ENCODE measurements at places on chromosomes 12 and 14. TPM values are rescaled to one million over a fixed set of nuclear protein-coding genes. Genes with fewer than 3 reads are reported as not detected.
A peak's percentile ranks its signal among the peaks of the same experiment; 100 is the strongest.

DNA sequence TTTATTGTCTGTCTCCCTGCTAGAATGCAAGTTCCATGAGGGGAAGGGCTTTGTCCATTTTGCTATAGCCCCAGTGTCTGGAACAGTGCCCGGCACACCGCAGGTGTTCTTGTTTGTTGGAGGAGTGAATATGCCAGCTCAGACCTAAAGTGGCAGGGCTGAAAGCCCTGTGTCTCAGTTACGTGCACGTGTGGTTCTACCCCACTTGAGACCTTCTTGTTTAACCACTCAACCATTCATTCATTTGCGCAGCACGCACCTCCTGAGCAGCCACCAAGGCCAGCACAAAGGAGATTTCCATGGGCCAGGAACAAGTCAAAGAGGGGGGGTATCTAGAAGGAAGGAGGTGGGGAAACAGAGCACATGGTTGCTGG is 338.0 kb upstream of the FKBP4 start:
- no peaks in the 10 kb centered on the region for H3K36me3 ChIP-seq
- no peak overlapping the region for H3K27ac ChIP-seq
- H3K4me3 ChIP-seq: no peak overlapping the region

TMEM229B gene
- 38.4 TPM for total RNA-seq

- no peak overlapping the region for H3K27ac ChIP-seq
- no peaks in the 10 kb centered on the region for H3K4me1 ChIP-seq
- no peaks in the 10 kb centered on the region for H3K36me3 ChIP-seq
- DNase-seq: no peak
- no peaks in the 10 kb centered on the region for H3K27me3 ChIP-seq
- no peak overlapping the region for H3K4me3 ChIP-seq
These were observed 123.2 kb downstream of the PELI2 start for GRCh38 chr14:56241461-56241860.

TMEM132C gene
- not detected for total RNA-seq

DNA sequence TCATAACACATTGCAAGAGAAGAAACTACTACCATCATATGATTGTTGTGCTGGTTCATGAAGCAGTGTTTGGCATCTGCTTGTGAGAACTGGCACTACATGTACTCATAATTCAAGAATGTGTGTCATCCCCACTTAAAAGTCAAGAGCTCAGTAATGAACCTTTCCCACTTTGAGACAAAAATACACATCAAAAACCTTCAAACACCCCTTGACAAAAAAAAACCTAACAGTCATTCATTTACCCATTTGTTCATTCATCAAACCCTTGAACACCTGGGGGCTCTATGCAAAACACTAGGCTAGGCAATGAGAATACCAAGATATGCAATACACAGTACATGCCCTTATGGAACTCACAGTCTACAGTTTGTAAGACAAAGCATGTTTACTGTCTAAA is 40.0 kb downstream of the KIF21A start:
- H3K27ac ChIP-seq: no peak overlapping the region
- H3K36me3 ChIP-seq: no peaks in the 10 kb centered on the region
- H3K27me3 ChIP-seq: no peaks in the 10 kb centered on the region

GRCh38 chr12:75922944-75923642 is 108.5 kb downstream of the PHLDA1 start:
- no peaks in the 10 kb centered on the region for H3K4me1 ChIP-seq
- no peak overlapping the region for H3K4me3 ChIP-seq
- H3K36me3 ChIP-seq: no peaks in the 10 kb centered on the region
- peaks cover 2% of the 10 kb centered on the region for H3K27me3 ChIP-seq
- no peak for DNase-seq
- H3K27ac ChIP-seq: no peak overlapping the region

SPIC gene
- not detected for total RNA-seq

DNA sequence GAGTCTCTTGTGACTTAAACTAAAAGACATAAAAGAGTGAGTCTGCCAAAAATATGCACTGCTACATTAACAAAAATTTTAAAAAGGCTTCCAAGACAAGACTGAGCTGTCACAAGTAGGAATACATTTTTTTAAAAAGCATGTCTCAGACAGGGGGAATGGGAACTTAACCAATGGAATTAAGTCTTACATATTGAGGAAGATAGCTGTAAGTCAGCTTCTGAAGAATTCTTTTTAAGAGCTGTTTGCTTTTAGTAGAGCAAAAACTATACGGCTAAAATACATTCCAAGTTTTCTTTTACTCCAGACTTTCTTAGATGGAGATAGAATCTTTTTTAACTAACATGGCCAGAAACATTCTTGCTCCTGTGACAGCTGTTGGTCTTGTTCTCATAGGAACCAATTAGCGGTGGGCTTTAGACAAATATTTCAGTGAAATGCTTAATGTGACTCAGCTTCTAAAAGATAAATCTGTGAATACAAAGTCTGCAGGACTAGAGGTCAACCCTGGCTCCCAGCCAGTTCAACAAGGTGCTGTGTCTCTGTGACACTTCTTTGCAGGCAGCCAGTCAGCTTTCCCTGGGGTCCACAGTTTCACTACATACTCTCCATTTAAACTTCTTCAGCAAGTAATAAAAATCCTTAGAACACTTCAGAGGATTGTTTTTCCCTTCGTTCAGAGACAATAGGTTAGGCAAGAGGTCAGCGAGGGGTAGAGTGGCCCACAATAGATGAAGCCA is 187.6 kb downstream of the NAV3 start:
- no peaks in the 10 kb centered on the region for H3K27me3 ChIP-seq
- no peak for DNase-seq
- no peaks in the 10 kb centered on the region for H3K4me1 ChIP-seq
- no peak overlapping the region for H3K27ac ChIP-seq
- H3K36me3 ChIP-seq: no peaks in the 10 kb centered on the region

- H3K27ac ChIP-seq: no peak overlapping the region
- H3K4me1 ChIP-seq: no peaks in the 10 kb centered on the region
- peaks cover 6% of the 10 kb centered on the region for H3K36me3 ChIP-seq
- DNase-seq: no peak
- H3K27me3 ChIP-seq: no peaks in the 10 kb centered on the region
These were observed 10.9 kb upstream of the ZNF740 start for GRCh38 chr12:53169644-53170043.

GRCh38 chr14:98868866-98869265 is 403.1 kb downstream of the BCL11B start:
- H3K27me3 ChIP-seq: no peaks in the 10 kb centered on the region
- no peaks in the 10 kb centered on the region for H3K36me3 ChIP-seq
- no peak overlapping the region for H3K27ac ChIP-seq

CIT gene
- 4.5 TPM for total RNA-seq

REM2 gene
- total RNA-seq: 4.5 TPM

RASAL1 gene
- total RNA-seq: 0.76 TPM

- no peak overlapping the region for H3K4me3 ChIP-seq
- H3K36me3 ChIP-seq: peaks cover 85% of the 10 kb centered on the region
- no peak overlapping the region for H3K27ac ChIP-seq
- H3K27me3 ChIP-seq: no peaks in the 10 kb centered on the region
These were observed 36.5 kb downstream of the UBE3B start for GRCh38 chr12:109513977-109514376.

- H3K27ac ChIP-seq: no peak overlapping the region
- no peaks in the 10 kb centered on the region for H3K27me3 ChIP-seq
- DNase-seq: no peak
These were observed 1.2 kb upstream of the CLEC7A start for GRCh38 chr12:10131111-10131690.

DNA sequence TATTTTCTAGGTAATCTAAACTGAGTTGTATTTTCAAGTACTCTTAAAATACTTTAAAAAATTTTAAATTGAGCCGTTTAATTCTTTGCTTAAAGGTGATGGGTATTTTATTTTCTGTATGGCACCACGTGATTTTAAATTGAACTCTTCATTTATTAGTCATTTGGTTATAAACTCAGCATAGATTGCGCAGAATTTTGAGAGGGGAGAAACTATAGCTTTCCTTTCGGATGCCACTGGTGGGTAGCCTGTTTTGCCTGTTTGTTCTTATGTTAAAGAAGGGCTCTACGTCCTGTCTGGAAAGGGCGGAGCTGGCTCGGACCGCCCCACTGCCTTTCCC is 411 bp upstream of the STYX start:
- H3K27ac ChIP-seq: peak overlapping the region; percentile 50
- peaks cover 4% of the 10 kb centered on the region for H3K4me1 ChIP-seq
- no peak for DNase-seq

DNA sequence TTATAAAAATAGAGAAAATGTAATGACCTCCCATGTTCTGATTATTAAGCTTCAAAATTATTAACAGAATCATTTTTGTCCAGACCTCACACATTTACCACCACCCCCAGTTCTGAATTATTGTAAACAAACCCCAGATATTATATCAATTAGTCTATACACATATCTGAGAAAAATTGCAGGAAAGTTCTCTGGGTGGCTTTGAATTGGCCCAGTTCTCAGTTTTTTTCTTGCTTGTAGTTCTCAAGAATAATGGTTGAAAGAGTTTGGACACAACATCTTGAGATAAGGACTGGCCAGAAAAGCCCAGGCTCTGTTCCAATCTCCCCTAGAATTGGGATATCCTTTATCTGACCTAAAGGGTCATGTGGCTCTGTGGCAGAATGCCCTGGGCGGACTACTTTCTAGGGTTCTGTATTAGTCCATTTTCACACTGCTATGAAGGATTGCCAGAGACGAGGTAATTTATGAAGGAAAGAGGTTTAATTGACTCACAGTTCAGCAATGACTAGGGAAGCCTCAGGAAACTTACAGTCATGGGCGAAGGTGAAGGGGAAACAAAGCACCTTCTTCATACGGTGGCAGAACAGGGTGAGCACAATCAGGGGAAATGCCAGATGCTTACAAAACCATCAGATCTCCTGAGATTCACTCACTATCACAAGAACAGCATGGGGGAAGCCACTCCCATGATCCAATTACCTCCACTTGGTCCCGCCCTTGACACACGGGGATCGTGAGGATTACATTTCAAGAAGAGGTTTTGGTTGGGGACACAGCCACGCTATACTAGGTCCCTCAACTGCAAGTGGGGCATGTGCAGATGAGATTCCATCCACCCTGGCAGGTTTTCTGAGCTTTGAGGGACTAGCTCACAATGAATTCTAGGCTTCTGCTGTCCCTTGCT is 1504.6 kb upstream of the FLRT2 start:
- DNase-seq: no peak
- no peak overlapping the region for H3K4me3 ChIP-seq
- H3K4me1 ChIP-seq: no peaks in the 10 kb centered on the region
- H3K27ac ChIP-seq: no peak overlapping the region

DPF3 gene
- 0.40 TPM for total RNA-seq

TCL1B gene
- total RNA-seq: 2.0 TPM

DNA sequence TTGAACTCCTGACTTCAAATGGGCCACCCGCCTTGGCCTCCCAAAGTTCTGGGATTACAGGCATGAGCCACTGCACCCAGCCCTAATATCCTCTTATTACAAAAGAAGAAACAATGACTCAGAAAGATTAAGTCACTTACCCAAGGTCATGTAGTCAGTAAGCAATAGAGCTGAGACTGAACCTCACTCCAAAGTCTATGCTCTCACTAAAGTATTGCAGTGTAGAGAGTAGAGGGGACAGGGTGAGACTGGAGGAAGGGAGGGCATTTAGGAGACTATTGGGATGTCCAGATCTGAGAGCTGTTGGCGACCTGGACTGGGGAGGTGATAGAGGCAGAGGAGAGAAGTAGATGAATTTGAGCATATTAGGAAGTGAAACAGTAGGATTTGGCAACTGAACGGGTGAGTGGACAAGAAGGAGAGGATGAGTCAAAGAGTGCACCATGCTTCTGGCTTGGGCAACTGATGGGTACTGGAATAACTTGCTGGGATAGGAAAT is 11.8 kb downstream of the P2RX7 start:
- peaks cover 8% of the 10 kb centered on the region for H3K36me3 ChIP-seq
- H3K27ac ChIP-seq: no peak overlapping the region
- H3K27me3 ChIP-seq: no peaks in the 10 kb centered on the region
- no peak for DNase-seq
- peaks cover 3% of the 10 kb centered on the region for H3K4me1 ChIP-seq

GRCh38 chr12:116881325-116881876 is at the start of gene HRK:
Gene HRK (minus strand): TSS chr12:116881441. CDS start chr12:116881307, 134 bp downstream.
- DNase-seq: no peak
- H3K36me3 ChIP-seq: no peaks in the 10 kb centered on the region
- peaks cover 78% of the 10 kb centered on the region for H3K27me3 ChIP-seq
- peak within 1 kb of the TSS; percentile 50 for H3K4me3 ChIP-seq
- no peak within 1 kb of the TSS for H3K27ac ChIP-seq

GYS2 gene
- total RNA-seq: not detected

GRCh38 chr12:25082628-25083027 is 112.3 kb downstream of the DNAI7 start:
- H3K27me3 ChIP-seq: no peaks in the 10 kb centered on the region
- no peak overlapping the region for H3K4me3 ChIP-seq
- no peaks in the 10 kb centered on the region for H3K4me1 ChIP-seq
- DNase-seq: no peak

DNA sequence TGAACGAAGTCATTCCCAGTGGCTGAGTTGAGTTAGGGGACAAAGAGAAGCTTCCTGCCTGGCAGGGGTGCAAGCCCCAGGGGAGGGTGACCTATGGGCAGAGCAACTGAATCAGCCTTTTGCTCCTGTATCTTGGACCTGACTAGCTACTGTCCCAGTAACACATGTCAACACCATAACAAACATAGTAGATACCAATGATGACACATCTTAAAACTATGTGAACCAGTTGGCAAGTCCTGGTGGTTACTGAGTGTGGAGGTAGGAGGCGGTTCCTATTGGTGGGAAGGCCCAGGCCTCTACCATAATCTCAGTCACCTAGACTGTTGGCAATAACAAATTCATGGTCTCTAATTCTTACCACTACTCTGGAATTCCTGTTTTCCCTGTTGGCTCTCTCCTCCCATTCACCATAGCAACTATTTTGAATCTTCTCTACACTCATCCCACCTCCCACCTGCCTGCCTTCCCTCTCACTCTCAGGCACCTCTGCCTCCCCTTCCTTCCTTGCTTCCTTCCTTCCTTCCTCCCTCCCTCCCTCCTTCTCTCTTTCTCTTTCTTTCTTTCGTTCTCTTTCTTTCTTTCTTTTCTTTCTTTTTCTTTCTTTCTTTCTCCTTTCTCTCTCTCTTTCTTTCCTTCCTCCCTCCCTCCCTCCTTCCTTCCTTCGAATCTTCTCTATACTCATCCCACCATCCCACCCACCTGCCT is 8.1 kb upstream of the P2RX7 start:
- no peaks in the 10 kb centered on the region for H3K36me3 ChIP-seq
- no peaks in the 10 kb centered on the region for H3K27me3 ChIP-seq
- no peak overlapping the region for H3K4me3 ChIP-seq
- H3K27ac ChIP-seq: no peak overlapping the region

- H3K36me3 ChIP-seq: no peaks in the 10 kb centered on the region
- DNase-seq: no peak
These were observed 200.6 kb downstream of the EFCAB11 start for GRCh38 chr14:89753828-89754412.
